ENCODE measurements at places on chromosomes 11 and 22.

DNA sequence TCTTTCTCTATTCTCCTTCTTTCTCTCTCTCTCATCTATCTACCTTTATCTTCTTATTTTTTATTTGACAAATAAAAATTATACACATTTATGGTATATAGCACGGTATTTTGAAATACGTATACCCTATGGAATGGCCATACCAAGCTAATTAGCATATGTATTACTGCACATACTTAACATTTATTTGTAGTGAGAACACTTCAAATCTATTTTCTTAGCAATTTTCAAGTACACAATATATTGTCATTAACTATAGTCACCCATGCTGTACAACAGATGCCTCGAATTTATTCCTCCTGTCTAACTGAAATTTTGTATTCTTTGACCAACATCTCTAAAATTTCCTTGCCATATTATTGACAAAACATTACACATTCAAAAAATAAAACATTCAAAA is 447.1 kb downstream of the MIAT start:
- H3K36me3 ChIP-seq = no peaks in the 10 kb centered on the region
- H3K27me3 ChIP-seq = no peaks in the 10 kb centered on the region
- no peak for DNase-seq
- H3K4me1 ChIP-seq = peaks cover 17% of the 10 kb centered on the region

DNA sequence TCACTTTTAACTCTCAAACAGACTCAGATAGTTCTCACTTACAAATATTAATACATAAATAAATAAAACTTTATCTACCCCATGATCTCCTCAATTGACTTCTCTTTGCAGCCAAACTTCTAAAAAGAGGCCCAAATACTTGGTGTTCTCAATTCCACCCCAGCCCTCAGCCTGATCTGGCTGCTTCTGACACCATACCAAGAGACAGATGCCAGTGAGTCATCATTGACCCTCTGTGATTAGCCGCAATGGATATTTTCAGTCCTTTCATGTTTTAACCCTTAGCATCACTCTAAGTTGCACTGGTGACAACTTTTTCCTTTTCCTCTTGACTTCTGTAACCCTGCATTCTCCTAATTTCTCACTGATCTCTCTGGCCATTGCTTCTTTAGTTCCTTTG is 184.1 kb upstream of the ARHGAP20 start:
- H3K27me3 ChIP-seq = no peaks in the 10 kb centered on the region
- H3K4me3 ChIP-seq = no peak overlapping the region
- H3K4me1 ChIP-seq = no peaks in the 10 kb centered on the region
- H3K36me3 ChIP-seq = no peaks in the 10 kb centered on the region
- H3K27ac ChIP-seq = no peak overlapping the region

DNA sequence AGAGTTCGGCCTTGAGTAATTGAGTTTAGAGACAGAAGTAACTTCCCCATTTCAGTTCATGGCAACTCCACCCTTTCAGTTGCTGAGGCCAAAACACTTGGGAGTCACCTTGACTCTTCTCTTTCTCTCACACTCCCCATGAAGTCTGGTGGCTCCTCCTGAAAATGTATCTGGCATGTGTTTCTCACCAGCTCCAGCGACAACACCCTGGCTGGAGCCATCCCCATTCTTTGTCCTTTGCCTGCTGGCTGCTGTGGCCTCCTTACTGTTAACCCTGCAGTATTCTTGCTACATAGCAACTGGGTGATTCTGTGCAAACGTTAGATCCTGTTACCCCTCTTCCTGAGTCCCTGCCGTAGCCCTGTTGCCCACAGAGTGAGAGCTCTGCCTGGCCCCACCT is 23.8 kb downstream of the SLC6A5 start:
- H3K36me3 ChIP-seq = no peaks in the 10 kb centered on the region
- no peaks in the 10 kb centered on the region for H3K4me1 ChIP-seq
- H3K4me3 ChIP-seq = no peak overlapping the region
- no peaks in the 10 kb centered on the region for H3K27me3 ChIP-seq

GRCh38 chr11:110046775-110047380 is 46.3 kb upstream of the ZC3H12C start:
- H3K4me3 ChIP-seq = no peak overlapping the region
- no peaks in the 10 kb centered on the region for H3K4me1 ChIP-seq
- no peaks in the 10 kb centered on the region for H3K36me3 ChIP-seq
- DNase-seq = no peak

DNA sequence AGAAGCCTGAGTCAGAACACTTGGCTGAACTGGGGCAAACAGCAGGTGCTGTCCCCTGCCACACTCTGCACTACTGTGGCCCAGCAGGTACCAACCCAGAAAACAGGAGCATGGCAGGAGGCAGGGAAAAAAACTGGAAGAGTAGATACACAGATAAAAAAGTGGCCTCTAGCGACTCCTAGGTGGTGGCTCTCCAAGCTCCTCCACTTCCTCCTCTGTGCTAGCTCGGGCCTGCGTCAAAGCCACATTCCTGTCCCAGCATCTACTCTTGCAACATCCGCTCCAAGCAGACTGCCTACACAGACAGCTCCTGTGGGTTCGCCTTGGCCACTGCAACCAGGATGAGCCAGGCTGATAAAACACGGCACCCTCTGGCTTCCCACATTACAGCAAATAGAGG is 6.9 kb downstream of the OR8B12 start:
- no peaks in the 10 kb centered on the region for H3K36me3 ChIP-seq
- H3K27me3 ChIP-seq = no peaks in the 10 kb centered on the region
- no peaks in the 10 kb centered on the region for H3K4me1 ChIP-seq
- H3K4me3 ChIP-seq = no peak overlapping the region
- DNase-seq = no peak
- no peak overlapping the region for H3K27ac ChIP-seq
